Activated T-cell treated with anti-CD3 and anti-CD28 coated beads, Interleukin-2, amount 50 U/mL, for 72 hours (primary cell): ENCODE measurements at places on chromosomes 5 and 9. TPM values are rescaled to one million over a fixed set of nuclear protein-coding genes. Genes with fewer than 3 reads are reported as not detected.

PLAC8L1 gene
- 0.42 TPM for total RNA-seq

DNA sequence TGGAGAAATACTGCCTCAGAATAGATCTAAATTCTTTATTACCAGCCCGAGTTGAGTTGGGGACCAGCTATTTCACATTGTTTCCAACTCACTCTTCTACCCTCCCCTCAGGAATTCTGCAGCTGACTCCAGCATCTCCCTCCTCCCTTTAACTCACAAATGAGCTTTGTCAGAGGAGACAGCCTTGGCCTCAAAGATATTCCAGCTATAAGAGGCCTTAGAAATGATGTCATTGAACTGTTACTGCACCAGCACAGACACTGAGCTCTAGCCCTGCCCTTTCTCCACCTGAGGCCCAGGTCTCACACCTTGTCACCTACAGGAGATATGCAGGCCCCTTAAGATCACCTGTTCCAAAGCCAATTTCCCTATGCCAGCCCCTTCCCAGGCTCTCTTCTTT, 78.4 kb upstream of the ATP10B start:
- no peaks in the 10 kb centered on the region for H3K36me3 ChIP-seq
- DNase-seq, result no peak
- no peaks in the 10 kb centered on the region for H3K27me3 ChIP-seq
- H3K4me1 ChIP-seq, result no peaks in the 10 kb centered on the region
- H3K4me3 ChIP-seq, result no peak overlapping the region

DNA sequence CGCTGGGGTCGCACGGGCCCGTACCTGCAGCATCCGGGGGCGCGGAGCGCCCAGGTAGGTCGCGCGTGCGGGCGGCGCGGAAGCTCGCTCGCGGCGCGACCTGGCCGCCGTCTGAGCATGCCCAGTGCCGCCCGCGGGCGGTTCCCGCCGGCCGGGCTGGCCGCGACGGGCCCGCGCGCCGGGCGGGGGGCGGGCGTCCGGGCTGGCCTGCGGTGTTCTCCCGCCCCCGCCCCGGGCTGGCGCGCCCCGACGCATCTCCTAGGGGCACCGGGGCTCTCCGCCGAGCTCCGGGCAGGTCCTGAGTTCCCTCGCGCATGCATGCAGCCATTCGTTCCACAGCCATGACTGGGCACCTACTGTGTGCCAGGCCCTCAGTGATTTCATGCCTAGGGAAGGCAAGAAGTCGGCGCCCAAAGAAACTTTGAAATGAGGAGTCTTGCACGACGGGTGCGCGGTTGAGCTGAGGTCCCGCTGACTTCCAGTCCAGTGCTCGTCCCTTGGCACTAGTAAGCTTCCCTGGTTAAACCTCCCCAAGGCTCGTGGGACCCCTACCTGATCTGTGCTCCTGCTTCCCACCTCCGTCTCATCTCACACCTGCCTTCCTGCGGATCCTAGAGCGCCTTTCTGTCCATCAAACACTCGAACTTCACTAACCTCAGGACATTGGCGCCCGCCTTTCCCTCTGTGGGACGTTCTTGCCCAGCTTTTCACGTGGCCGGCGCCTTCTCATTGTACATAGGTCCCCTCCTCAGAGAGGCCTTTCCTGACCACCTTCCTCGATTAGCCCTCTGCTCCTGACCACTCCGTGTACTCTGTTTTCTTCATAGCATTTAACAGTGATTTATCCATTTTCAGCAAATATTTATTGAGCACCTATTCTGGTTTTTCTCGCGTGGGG, at the start of gene PTPN3:
Gene PTPN3 (minus strand): TSS at position 113 of the 898 bp plus-strand sequence. CDS start 34,873 bp downstream, outside the sequence.
- peaks cover 74% of the 10 kb centered on the region for H3K27me3 ChIP-seq
- DNase-seq, result no peak
- peak within 1 kb of the TSS; percentile 74 for H3K4me3 ChIP-seq
- H3K27ac ChIP-seq, result no peak within 1 kb of the TSS

DNA sequence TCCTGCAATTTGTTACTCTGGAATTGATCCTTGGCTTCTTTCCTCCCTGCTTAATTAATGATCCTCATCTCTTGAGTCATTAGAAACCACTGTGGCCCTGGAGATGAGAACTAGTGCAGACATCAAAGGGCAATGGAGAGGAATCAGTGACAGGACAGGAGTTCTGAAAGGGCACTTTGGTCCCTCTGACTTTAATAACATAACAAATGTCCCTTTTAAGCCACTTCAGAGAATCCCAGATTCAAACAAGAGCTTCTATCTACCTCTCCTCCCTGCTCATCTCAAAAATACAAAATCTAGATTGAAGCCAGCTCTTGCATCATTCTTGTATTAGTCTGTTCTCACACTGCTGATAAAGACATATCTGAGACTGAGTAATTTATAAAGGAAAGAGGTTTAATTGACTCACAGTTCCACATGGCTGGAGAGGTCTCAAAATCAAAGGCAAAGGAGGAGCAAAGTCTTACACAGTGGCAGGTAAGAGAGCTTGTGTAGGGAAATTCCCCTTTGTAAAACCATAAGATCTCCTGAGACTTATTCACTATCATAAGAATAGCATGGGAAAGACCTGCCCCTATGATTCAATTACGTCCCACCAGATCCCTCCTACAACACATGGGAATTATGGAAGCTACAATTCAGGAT, 139.1 kb downstream of the PLPPR1 start:
- no peak for DNase-seq
- H3K4me1 ChIP-seq, result no peaks in the 10 kb centered on the region
- H3K4me3 ChIP-seq, result no peak overlapping the region
- H3K27ac ChIP-seq, result no peak overlapping the region
- H3K36me3 ChIP-seq, result no peaks in the 10 kb centered on the region

DNA sequence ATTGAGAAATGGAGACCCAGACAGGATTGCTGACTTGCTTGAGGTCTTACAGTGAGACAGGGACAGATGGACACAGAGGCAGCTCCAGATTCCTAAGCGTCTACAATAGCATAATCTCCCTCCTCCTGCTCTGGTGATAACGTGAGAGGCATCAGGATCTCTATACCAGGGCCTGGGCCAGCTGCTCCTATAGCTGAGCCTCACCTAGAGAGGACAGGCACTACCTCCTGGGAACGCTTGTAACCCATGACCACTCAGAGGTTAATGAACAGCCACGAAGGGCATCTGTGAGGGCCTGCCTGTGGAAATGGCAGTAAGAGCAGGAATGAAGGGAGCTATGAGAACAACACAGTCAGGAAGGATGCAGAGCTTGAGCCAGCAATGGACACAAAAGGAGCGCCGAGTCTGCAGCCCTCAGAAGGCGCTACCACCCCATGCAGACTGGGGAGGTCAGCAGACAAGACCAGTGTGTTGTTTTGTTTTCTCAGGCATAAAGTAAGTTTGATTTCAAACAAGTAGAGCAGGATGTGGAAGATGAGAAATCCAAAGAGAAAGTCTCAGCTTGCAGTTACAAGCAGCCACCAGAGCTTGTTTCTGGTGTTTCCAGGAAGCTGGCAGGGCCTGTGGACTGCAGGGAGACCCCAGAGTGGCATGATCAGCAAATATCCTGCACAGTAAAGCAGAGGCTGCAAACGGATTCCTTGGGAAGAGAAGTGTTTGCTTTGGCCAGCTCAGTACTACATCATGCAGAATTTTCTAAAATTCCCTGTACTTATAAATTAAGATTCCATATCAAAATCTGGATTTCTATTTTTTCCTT, 17.4 kb downstream of the ANKS6 start:
- no peak overlapping the region for H3K27ac ChIP-seq
- no peak for DNase-seq
- no peaks in the 10 kb centered on the region for H3K36me3 ChIP-seq
- no peak overlapping the region for H3K4me3 ChIP-seq

MEIKIN gene
- total RNA-seq, result 0.19 TPM

GRCh38 chr5:107636068-107636467, 34.7 kb downstream of the EFNA5 start:
- DNase-seq, result no peak
- no peaks in the 10 kb centered on the region for H3K36me3 ChIP-seq
- H3K4me3 ChIP-seq, result no peak overlapping the region
- no peak overlapping the region for H3K27ac ChIP-seq
- peaks cover 4% of the 10 kb centered on the region for H3K27me3 ChIP-seq
- no peaks in the 10 kb centered on the region for H3K4me1 ChIP-seq

DNA sequence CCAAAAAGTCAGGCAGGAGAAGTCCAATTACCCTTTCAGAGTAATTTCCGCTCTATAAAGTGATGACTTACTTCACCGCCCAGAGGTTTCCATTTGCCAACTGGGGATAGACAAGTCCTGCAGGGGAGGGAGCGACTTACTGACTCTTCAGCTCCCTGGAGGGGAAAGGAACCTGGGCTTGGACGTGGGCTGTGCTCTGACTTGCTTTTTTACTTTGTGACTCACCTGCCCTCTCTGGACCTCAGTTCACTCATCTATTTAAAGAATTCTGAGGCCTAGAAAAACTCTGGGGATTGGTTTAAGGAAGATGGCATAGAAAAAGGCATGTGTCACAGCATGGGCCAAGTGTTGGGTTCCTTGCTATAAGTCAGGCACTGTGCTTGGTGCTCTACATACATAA, 180.4 kb upstream of the TRIM32 start:
- DNase-seq, result no peak
- H3K27me3 ChIP-seq, result no peaks in the 10 kb centered on the region
- H3K27ac ChIP-seq, result no peak overlapping the region
- H3K36me3 ChIP-seq, result peaks cover 1% of the 10 kb centered on the region
- no peaks in the 10 kb centered on the region for H3K4me1 ChIP-seq

DNA sequence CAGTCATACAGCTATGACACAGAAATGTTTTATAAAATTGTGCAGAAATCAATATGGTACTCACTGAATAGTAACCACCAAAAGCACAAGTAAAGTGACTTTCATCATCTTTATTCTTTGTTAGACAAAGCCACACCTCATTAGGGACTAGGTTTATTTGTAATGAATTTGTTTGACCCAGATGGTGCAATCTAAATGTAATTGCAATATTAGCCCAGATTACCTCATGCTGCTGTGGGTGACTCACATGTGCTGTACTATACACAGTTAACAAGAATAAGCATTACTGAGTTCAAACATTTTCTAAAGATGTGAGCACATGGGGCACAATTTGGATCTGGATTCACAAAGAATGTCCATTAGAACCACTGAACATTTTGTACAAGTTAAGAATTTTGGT, 759.3 kb upstream of the TYRP1 start:
- no peak for DNase-seq
- no peak overlapping the region for H3K4me3 ChIP-seq
- no peaks in the 10 kb centered on the region for H3K27me3 ChIP-seq
- H3K27ac ChIP-seq, result no peak overlapping the region
- H3K4me1 ChIP-seq, result no peaks in the 10 kb centered on the region
- H3K36me3 ChIP-seq, result no peaks in the 10 kb centered on the region

DNA sequence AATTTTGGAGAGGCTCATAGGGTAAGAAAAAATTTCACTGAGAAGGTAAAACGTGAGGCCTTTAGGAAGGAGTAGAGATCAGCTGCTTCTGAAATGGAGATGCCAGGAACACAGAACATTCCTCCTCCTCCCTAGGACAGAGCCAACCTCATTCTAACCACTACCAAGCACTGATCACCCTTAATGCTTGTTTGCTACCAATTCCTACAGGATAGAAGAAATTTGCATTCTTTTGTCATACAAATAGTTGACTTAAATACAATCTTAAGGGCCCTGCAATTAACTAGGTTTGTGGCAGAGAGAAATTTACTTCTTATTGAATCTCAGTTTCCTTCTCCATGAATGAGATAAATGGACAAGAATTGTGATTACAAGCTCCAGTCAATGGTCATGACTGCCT, 780.2 kb upstream of the WWC1 start:
- no peaks in the 10 kb centered on the region for H3K36me3 ChIP-seq
- DNase-seq, result no peak
- no peaks in the 10 kb centered on the region for H3K4me1 ChIP-seq
- no peaks in the 10 kb centered on the region for H3K27me3 ChIP-seq

GRCh38 chr9:37167456-37168047, 47.2 kb downstream of the ZCCHC7 start:
- DNase-seq, result no peak
- H3K4me3 ChIP-seq, result no peak overlapping the region
- peaks cover 2% of the 10 kb centered on the region for H3K36me3 ChIP-seq
- no peaks in the 10 kb centered on the region for H3K27me3 ChIP-seq

- H3K4me1 ChIP-seq, result peaks cover 84% of the 10 kb centered on the region
- H3K4me3 ChIP-seq, result peak overlapping the region; percentile 91
- no peaks in the 10 kb centered on the region for H3K27me3 ChIP-seq
- H3K27ac ChIP-seq, result peak overlapping the region; percentile 89
- H3K36me3 ChIP-seq, result peaks cover 51% of the 10 kb centered on the region
- peak; percentile 62 for DNase-seq
Measured at GRCh38 chr5:151079838-151080612, 809 bp downstream of the TNIP1 start.

C1QTNF3 gene
- 5.1 TPM for total RNA-seq

PCDHB11 gene
- not detected for total RNA-seq
